KG1 (cell line): ENCODE measurements at places on chromosomes 12 and 14.

- DNase-seq = no peak
Measured at GRCh38 chr12:66910366-66910974, 231.6 kb upstream of the GRIP1 start.

DNA sequence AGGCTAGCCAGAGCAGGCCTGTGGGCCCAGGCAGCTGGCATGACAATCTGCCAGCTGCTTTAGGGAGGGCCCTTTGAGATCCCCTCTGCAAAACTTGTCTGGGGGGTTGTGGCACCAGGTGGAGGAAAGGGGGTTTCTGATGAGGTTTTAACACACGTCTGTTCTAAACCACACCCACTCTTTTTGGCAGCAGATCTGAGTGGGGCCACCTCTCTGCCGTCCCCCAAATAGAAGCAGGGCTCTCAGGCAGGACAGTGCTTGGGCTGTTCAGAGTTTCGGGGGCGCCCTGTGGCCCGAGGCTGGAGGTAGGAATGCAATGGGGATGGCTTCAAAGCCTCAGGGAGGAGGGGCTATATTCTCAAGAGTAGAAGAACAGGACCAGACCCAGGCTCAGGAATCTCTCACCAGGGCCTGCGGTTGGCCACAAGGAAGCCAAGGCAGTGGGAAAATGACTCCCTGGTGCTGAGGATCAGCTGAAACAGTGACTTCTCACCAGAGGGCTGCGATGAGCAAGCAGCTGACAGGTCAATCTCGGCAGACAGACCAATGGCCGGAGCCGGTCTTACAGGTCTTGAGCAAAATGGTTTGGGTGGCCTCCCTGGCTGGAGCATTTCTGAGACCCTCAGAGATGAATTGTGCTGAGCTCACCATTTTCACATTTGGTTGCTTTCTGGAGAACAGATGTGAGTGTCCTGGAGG, 1.5 kb upstream of the KRT5 start:
- DNase-seq = no peak

GRCh38 chr14:55074662-55075061, 23.2 kb downstream of the MAPK1IP1L start:
- DNase-seq = no peak

- no peak for DNase-seq
Measured at GRCh38 chr12:69651922-69652321, 41.2 kb upstream of the LRRC10 start.

DNA sequence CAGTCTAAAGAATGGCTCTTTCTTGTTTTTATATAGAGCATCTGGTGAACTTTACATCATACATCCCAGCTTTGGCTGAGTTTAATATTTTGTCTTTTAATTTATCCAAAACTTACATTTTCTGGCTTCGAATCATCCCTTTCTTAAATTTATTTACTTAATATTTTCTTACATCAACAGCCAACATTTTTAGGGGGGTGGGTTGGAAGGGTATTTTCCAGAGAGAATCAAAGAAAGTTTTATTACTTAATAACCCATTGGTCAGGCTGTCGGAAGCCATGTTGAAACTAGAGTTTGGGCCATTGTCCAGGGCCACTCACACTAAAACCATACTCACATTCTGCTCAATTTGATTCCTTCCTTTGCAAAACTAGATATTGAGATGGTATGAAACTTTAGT, 220.2 kb downstream of the AEBP2 start:
- no peak for DNase-seq

DNA sequence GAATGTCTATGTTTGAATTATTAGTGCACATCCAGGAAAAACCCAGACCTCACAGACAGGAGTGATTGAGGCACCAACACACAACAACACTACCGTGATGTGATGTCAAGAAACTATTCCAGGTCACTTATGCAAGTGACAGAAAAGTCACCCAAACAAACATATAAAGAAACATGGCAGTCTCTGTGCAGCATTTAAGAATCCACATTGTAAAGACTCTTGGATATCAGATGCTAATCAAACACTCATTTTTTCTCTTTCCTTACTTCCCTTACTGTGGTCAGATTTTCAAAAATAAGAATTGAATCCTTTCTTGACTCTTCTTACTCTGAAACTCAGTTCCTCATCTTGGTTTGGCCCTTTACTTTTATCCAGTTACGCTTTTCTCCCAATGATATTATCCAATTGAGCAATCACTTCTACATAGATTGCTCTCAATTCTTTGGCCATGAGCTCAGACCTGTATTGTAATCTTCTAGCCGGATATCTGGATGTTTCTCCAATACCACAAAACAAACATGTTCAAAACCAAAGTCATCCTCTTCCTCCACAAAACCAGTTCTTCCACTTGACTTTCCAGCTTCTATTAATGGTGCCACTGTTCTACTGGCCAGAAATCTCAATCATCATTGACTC, 115.4 kb downstream of the DUSP6 start:
- DNase-seq = no peak

GRCh38 chr14:60250257-60251035, 1.4 kb downstream of the PPM1A start:
- DNase-seq = no peak

DNA sequence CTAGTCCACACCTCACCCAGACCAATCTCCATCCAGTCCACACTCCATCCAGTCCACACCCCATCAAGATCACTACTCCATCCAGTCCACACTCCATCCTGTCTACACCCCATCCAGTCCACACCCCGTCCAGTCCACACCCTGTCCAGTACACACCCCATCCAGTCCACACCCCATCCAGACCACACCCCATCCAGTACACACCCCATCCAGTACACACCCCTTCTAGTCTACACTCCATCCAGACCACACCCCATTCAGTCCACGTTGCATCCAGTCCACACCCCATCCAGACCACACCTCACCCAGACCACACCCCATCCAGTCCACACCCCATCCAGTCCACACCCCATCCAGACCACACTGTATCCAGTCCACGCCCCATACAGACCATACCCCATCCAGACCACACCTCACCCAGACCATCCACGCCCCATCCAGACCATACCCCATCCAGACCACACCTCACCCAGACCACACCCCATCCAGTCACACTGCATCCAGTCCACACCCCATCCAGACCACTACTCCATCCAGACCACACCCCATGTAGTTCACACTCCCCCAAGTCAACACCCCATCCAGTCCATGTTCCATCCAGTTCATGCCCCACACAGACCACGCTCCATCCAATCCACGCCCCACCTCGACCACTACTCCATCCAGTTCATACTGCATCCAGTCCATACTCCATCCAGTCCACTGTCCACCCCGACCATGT, 116.6 kb upstream of the RTL1 start:
- DNase-seq = no peak

- DNase-seq = no peak
Measured at GRCh38 chr12:117580718-117581062, 219.3 kb upstream of the NOS1 start.

DNA sequence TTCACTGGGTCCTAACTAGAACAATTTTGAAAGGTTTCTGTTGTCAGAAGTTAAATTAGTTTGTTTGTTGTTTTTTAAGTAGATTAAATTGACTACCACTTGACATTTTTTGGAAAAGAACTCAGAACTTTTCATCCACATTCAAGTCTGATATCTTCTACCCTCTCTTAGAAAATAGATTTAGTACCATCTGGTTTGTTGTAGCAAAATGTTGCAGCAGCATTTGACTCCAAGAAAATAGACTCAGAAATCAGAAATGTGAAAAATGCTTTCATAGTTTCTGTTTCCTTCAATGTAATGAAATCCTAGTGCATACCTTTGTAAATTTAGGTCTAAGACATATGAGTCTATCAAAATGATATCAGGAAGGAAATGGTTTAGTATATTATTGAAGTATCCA, 256.3 kb upstream of the CLEC14A start:
- DNase-seq = no peak

DNA sequence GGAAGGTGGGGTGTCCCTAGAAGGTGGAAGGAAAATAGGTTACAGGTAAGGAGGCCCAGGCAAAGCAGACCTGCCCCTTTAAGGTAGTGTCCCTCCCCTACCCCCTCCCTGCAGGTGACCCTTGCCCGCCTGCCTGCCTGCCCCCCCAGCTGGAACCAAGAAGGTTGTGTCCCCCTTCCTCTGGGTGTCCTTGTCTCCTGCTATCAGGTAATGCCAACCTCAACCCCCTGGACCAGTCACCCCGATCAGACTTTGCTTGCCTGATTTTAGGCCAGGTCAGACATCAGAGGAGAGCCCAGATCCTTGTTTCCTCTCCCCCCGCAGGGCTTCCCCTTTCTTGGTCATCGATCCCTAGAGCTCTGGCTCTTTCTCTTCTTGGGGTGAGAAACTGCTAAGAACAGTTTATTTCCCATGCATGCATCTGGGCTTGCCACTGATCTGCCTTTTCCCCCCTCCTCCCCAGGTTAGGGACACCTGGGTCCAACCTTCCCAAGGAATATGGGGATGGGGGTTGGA, at the start of gene SLC39A5:
Gene SLC39A5, plus strand, starts transcription at position 136 of the 516 bp plus-strand sequence. CDS start 1,224 bp downstream, outside the sequence.
- no peak for DNase-seq

DNA sequence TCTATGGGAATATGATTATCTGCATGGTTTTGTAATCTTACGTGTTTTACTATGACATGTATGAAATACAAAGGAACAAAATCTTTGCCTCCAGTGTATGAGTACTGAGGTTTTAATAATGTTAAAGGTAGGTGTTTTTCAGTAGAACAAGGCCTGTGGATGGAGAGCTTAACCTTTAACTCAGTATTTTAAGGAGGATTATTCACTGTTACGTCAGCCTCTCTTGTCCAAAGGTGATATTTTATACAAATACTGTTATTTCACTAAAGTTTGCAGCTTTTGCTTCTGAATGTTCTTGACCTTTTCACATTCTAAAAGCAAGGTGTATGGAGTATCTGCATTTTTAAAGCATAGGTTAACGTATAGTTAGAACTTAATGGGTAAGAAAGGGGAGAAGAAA, 195.3 kb downstream of the ERC1 start:
- no peak for DNase-seq

DNA sequence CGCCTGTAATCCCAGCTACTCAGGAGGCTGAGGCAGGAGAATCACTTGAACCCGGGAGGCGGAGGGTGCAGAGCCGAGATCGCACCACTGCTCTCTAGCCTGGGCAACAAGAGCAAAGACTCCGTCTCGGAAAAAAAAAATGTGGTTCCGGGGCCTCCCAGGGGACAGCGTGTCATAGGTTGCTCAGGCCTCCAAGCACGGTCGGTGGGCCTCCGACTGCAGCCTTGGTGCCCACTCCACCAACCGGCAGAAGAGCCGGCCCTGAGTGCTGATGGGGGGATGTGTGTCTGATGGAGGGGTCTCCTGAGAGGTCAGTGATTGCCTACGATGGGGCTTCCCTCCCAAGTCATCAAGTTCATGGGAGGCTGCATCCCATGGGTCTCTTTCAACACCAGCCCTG, 15.9 kb downstream of the ZFYVE21 start:
- no peak for DNase-seq

GRCh38 chr12:106739815-106740530, 34.5 kb upstream of the RIC8B start:
- DNase-seq = no peak

- DNase-seq = no peak
Measured at GRCh38 chr12:51865757-51866270, 17.3 kb upstream of the FIGNL2 start.

DNA sequence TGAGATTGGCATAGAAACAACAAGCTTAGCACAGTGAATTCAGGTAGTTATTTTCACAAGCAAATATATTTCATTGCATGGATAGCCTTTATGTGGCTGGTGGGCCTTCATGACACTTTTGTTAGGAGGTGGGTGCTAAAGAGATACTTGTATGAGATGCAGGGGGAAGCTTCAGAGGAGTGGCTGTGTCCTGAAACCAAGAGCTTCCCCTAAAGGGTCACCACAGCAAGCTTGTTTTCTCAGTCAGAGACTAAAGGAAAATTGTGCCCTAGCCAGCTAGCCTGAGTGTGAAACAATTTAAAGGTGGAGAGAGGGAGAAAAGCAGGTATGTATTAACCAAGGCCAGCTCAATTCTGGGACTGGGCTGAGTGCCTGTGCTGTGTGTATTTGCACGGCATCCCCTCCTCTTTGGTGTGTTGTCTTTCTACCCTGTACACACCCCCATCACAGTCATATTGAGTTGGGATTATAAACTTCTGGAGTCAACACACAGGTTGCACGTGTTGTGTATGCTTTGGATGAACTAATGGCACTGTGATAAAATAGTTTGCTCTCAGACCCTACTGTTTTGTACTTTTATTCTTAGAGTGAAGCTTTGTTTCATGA, 79.2 kb downstream of the RASSF8 start:
- DNase-seq = no peak

DNA sequence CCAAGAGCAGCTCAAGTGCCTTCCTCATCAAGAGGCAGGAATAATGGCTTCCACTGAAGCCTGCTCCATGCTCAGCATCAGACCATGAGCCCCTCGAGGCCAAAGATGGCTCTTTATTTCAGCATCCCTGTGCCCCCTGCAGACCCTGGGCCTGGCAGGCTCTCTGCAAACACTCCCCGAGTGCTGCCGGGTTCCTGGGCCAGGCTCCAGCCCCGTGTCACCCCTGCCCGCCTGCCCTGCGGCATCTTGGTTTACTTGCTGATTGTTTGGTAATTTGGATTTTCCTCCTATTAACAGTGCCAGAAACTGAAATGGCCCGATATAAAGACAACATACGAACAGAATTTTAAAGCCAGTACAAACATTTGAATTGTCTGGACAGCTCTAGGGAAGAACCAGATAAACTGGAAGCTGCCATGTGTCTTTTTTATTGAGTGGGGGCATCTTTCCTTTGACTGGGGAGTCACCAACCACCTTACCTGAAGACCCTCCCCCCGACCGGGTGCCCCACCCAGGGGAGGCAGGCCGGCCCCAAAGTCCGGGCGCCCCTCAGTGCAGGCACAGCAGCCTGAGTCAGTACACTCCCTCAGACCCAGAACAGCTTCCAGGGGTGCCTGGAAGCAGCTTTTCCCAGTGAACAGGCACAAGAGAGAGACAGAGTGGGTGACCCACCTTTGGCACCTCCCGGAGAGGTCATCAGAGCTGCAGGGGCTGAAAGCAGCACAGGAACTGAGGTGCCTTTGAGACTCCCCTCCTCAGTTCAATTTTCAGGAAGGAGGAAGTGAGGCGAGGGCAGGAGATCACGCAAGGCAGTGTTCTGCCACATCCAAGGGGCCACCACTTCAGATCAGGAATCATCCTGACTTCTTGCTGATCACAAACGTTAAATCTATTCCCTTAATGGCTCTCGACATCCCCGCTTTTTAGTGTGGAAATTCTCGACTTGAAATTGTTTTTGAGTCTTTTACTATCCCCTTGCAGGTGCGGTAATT, 30.6 kb downstream of the ITPK1 start:
- DNase-seq = no peak

- no peak for DNase-seq
Measured at GRCh38 chr14:42806909-42807315, 1200.2 kb downstream of the LRFN5 start.
